ENCODE measurements at places on chromosomes 1 and 21.

- no peak for DNase-seq
Measured at GRCh38 chr1:170415710-170416372, 116.1 kb upstream of the GORAB start.

DNA sequence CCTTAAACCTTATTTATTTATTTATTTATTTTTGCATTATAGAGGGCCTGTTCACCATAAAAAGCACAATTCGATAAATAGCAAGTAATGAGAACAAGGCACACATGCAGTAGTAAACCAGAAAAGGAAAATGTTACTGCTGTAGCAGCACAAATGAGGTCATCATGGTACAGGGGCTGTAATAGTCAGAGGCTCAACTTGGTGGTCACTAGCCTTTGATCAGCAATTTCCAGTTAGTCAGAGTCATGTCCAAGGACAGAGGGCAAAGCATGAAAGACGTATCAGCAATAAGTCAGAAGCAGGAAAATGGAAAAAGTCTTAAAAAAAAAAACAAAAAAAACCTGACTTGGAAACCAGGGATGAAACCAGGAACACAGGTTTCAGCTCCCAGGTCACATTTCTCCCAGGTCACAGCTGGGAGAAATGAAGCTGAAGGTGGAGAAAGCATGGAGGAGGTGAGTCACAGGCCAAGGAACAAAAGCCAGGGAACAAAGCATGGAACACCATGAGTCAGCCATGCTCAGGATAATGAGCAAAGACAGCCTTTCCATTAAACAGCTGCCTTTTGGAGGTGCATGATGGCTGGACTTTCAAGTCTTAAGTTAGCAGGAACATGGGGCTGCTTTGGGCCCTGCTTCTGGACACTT lies 556.3 kb downstream of the LTN1 start:
- DNase-seq: no peak

DNA sequence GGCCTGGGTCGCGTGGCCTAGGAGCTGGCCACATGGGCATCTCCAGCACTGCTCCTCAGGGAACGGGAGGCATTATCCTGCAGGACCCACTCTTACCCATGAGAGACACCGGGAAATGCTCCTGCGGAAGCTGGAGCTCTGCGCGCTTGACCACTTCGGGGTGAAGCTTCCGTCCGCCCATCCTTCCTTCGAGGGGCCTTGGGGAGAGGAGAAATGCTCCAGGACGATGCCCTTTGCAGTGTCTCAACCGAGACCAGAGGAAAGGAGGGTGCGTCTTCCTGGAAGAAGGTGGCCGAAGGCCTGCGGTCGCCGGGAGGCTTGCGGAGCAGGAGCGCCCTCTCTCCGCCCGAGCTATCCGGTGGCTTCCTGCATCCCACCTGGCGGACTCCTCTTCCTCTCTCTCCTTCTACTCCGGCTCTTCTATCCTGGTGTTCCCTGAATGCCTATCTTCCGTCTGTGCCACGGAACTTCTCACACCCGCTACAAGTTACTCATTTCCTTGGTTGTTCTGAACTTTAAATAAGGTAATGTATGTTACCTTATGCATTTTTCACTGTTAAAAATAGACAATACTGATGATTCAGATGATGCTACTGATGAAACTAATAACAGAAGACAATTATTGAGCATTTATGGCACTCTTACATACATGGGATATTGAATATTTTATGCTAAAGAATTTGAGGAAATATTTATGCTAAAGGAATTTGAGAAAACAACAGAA lies 91.4 kb downstream of the PRKAB2 start:
- DNase-seq: no peak

- DNase-seq: no peak
Measured at GRCh38 chr1:231376875-231377549, 38.9 kb downstream of the SPRTN start.

- no peak for DNase-seq
Measured at GRCh38 chr1:204350312-204350711, 9.4 kb downstream of the PLEKHA6 start.

Data from posterior vena cava (tissue), 2 donors.